ENCODE measurements at places on chromosomes 3 and 15.

- DNase-seq = no peak
Observed at GRCh38 chr15:66285533-66286280, 7.7 kb upstream of the DIS3L start.

DNA sequence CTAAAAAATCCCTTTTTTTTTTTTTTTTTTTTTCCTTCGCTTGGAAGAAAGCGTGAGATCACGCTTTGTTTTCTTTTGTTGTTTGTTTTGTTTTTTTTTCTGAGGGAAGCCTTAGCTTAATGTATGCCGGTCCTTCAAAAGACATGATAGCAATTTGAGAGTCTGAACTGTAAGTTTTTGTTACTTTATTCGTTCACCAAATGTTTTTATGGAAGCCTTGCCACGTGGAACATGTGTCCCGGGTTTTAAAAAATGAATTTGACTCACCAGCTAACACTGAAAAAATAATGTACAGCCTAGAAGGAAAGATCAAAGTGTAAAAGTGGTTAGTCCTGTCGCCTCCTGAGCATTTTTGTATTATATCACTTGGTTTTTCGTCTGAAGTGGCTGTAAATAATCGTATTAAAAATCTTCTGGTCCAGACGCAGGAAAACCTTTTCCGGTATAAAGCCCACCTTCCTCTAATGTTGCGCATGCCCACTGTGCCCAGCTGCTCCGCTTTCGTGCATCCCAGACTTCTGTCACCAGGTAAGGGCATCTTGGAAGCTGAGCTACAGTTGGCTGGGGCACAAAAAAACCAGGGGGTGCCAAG, 795 bp upstream of the MYNN start:
- peak; percentile 66 for DNase-seq

GRCh38 chr3:124780761-124781475, 50.7 kb downstream of the UMPS start:
- DNase-seq = no peak

GRCh38 chr3:190109441-190109840, 11.3 kb downstream of the P3H2 start:
- DNase-seq = no peak

DNA sequence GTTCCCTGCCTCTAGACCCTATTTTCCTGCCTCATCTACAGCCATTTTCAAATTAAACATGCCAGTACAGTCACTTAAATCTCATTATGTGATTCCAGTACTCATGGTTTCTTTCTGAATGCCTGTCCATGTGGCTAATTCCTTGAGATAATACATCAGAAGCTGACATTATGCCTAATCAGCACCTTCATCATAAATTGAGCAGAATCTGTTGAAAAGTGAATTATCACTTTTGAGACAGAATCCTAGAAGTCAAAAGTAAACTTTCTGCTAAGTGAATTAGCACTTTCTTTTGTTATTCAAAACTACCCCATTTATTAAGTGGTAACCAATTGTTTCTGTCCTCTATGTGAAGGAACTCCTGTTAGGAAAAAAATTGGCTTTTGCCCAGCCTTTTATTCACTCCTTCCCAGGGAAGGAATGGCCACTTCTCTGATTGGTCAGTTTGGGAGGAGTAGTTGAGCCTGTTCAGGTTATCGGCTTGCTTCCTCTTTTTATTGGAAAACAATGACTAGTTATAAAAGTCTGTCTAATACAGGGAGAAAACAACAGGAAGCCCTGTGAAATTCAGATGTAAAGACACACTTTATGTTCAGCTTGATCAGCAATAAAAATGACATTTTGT, 40.5 kb downstream of the OSTN start:
- no peak for DNase-seq

DNA sequence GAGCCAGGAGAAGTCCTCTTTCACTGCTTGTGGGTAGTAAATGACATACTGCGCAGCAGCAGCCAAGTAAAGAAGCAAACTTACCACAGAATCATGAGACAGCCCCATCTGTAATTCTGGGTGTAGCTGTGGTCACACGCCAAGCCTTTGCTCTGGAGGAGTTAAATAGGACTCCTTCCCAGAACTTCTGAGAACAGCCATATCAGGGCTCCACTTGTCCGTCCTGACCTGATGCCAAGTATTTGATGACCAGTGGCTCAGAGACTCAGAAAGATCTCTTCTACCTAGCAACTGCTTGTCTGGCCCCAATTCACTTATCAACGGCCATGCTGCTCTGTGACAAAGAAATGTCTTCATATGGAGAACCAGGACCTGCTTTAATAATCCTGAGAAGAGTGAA, 20.6 kb upstream of the GOLIM4 start:
- no peak for DNase-seq

DNA sequence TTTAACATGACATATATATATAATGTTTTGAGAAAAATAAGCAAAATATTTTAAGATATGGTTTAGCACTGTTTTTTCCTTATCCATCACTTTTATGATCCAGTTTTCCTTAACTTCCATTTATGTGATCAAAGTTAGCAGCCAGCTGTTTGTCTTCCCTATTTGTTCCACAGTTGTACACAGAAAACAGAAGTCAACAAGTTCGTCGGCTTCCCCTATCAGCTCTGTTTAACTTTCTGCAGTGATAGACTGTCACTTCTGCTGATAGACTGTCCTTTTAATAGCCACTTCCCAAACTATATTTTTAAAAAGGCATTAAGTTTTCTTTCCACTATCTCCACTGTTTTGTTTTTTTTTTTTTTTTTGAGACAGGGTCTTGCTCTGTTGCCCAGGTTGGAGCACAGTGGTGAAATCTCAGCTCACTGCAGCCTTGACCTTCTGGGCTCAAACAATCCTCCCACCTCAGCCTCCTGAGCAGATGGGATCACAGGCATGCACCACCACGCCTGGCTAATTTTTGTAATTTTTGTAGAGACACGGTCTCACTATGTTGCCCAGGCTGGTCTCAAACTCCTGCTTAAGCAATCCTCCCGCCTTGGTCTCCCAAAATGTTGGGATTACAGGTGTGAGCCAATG, 7.2 kb downstream of the FSD2 start:
- DNase-seq = no peak

DNA sequence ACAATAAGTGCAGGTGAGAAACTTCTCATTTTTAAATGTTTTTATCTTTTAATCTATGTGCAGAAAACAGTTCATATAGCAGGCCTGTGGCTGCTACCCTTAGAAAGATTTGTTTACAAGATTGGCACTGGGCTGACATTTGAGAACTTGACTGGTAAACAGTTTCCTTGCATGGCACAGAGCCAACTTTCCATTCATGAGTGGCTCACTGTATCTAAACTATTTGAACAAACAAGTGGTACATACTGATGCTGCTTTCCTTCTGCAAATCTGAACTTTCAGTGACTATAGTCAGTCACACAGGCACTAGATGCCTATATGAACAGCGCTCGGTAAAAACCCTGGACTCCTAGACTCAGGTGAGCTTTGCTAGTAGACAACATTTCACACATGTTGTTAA, 6.3 kb upstream of the GTPBP8 start:
- DNase-seq = no peak

DNA sequence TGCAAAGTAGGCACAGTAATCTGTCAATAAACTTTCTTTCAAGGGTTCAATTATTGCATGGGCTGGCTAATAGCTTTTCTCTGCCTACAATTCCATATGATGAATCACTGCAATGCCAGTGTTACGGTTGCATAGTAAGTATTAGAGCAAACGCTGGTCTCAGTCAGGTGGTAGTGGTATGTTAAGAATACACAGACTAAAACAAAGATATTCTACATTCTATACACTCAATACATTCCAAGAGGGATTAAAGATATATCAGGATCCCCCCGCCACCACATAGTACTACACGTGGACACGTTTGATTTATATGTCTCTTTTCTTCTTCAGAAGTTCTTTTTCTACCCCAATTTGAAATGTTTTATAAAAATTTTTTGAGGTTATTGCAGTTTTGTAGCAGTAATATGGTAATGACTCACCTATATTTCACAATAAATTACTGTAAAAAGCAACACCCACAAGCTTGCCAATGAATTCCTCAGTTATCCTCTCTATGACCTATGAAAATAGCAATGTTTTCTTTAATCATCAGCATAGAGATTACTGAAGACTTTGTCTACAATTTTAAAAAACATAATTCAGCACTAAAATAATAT, 68.2 kb downstream of the CD200R1L start:
- DNase-seq = no peak

- DNase-seq = no peak
Observed at GRCh38 chr3:177474652-177475355, 277.5 kb upstream of the TBL1XR1 start.

DNA sequence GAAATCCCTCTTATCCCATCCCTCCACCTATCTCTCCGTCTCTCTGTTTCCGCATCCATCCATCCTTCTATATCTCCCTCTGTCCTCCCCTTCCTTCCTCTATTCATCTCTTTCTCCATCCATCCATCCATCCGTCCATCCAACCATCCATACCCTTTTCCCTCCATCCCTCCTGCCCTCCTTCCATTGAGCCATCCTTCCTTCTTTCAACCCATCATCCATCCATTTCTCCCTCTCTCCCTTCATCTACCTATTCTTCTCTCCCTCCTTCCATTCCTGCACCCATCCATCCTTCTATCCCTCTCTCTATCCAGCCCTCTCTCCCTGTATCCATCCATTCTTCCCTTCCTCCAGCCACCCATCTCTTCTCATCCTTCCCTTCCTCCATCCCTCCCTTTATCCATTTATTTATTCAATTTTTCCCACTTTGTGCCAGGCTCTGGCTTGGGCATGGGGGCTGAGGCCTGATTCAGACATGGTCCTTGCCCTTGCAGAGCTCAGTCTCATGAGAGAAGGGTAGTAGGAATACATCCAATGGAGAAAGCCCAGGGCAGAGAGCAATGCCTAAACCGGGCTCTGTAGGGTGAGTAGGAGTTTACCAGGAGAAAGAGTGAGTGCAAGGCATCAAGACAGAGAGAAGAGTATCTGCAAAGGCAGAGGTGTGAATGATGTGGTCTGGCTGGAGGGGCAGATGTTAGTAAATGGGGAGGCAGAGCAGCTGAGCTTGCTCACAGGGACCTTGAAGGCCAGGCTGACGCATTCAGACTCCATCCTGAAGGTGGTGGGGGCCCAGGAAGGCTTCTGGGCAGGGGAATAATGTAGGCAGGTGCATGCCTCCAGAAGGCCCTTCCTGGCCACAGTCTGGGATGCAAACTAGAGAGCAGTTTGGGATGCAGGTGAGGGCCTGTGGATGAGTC, 19.5 kb upstream of the FBLN2 start:
- DNase-seq = no peak

Measured in activated CD4-positive, alpha-beta T cell treated with anti-CD3 and anti-CD28 coated beads, Interleukin-2, amount 50 U/mL, for 16 hours (primary cell).